Fibroblast of skin of right quadriceps (primary cell): ENCODE measurements at places on chromosomes 11 and 22.
A peak's percentile ranks its signal among the peaks of the same experiment; 100 is the strongest.

- no peak for DNase-seq
Observed at GRCh38 chr11:121649798-121650197, 197.0 kb upstream of the SORL1-AS1 start.

- no peak for DNase-seq
Observed at GRCh38 chr11:35624781-35625180, 6.5 kb downstream of the FJX1 start.

- DNase-seq, result peak; percentile 66
Observed at GRCh38 chr11:65872586-65873317, at the start of gene EFEMP2. Gene EFEMP2 (minus strand): TSS chr11:65872800. CDS start chr11:65872354, 446 bp downstream.

DNA sequence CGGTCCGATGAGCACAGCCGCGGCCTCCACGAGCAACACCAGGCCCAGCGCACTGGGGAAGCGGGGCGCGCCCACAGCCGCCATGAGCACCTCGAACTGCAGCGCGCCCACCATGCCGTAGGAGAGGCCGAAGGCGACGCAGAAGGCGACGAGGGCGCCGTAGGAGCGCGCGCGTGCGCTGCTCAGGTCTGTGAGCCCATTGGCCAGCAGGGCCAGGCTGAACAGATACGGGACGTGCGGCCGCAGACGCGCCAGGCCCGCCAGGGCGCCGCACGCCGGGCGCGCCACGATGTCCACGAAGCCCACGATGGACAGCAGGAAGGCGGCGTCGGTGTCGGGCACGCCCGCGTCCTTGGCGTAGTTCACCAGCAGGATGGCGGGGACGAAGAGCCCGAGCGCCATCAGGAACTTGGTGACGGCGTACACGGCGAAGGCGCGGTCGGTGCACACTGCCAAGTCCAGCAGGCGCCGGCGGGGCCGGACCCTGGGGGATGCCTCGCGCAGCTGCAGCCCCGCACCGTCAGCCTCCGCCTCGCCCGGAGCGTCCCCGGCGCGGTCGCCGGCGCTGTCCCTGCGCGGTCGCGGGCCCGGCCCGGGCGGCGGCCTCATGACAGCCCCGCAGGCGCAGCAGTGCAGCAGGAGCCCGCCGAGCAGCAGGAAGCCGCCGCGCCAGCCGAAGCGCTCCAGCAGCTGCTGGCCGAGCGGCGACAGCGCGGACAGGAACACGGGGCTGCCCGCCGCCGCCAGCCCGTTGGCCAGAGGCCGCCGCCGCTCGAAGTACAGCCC, 2.9 kb downstream of the SLC16A8 start:
- DNase-seq, result peak; percentile 39
